ENCODE measurements at places on chromosomes 6 and 20. TPM values are rescaled to one million over a fixed set of nuclear protein-coding genes. Genes with fewer than 3 reads are reported as not detected.
A peak's percentile ranks its signal among the peaks of the same experiment; 100 is the strongest.

DNA sequence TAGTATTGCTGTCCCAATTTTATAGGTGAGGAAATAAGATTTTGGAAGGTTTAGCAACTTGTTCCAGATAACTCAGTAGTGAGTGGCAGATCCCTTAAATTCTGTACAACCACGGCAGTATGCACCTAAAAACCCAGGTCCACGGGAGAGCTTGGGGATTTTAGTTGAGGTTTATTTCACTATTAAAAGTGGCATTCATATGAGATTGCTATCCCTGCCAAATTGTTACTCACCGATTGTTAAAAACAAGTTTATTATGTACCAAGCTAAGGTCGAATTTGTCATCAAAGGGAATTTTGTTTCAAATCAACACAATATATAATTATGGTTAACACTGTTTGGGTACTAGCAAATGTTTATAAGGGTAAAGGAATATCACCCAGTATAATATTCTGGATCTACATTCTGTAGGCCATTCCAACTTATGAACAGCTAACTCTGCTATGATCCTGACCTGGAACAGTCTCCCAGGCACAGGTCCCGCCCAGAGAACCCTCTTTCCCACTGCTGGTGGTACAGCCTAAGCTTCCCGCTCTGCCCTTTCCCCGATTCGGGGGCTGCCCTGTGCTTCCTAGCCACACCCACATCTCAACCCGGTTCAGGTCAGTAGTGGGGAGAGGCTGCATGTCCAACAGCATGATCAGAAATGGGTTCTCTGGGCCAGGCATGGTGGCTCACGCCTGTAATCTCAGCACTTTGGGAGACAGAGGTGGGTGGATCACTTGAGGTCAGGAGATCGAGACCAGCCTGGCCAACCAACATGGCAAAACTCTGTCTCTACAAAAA is 24.9 kb downstream of the GPLD1 start:
- no peak for DNase-seq

DNA sequence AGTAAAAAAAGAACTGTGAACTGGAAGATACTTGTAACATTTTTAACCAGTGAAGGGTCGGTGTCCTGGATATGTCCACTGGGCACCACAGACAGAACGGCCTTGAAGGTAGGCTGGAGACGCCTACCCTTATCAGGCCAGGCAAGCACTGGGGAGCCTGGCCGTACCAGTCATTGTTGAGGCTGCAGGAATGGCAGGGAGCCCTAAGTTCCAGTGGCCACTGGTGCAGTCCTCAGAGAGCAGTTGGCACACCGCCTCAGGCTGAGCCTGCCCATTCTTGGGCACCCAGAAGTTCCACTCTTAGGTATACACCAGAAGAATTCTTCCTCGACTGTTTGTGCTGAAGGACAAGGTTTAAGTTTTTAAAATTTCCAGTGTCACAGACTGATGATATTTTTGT is 20.5 kb downstream of the DNAJC5 start:
- DNase-seq = no peak

GRCh38 chr6:11805259-11806053 is 26.9 kb upstream of the ADTRP start:
- DNase-seq = no peak

DNA sequence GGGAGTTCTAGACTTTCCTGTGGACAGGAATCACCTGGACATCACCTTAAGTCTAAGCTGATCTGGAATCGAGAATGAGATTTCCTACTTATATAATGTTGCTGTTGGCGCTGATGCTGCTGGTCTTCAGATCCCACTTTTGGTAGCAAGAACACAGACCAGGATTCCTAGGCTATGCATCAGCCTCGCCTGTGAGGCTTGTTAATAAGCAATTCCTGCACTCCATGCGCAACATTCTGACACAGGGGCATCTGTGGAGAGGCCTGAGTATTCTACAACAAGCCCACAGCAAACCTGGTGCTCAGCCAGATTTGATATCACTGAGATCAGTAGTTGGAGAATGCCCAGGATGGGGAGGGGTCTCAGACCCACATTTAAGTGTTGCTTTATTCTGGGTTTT is 52.0 kb upstream of the TRIM26 start:
- DNase-seq = no peak

GRCh38 chr6:137949686-137950390 is 82.8 kb downstream of the TNFAIP3 start:
- no peak for DNase-seq

- DNase-seq = no peak
These were observed 15.2 kb upstream of the ZNF335 start for GRCh38 chr20:45987108-45987780.

DNA sequence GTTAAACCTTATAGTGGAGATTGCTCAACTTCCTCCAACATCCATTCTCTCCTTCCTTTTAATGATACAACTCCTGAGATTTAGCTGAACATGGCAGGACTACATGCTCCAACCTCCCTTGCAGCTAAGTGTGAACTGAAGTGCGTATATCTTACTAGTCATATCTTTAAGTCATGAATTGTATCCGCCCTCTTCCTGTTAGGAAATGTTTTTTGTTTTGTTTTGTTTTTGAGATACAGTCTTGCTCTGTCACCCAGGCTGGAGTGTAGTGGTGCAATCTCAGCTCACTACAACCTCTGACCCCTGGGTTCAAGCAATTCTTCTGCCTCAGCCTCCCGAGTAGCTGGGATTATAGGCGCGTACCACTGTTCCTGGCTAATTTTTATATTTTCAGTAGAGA is 8.8 kb upstream of the OSTM1 start:
- no peak for DNase-seq

DNA sequence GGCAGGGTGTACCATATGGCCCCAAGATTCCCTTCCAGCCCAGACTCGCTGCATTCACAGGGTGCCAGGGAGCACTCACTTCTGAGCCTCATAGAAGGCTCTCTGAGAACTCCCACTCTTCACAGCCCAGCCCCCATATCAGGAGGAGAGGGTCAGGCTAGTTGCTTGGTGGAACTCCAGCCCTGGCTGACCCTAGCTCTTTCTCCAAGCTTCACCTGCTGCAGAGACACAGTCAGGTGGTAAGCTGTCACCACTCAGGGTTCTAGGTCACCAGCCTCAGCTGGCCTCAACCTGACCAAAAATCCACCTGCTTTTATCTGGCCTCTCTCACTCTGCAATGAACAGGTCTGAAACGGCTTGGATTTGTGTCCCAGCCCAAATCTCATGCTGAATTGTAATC is 162.7 kb upstream of the MLN start:
- no peak for DNase-seq

DNA sequence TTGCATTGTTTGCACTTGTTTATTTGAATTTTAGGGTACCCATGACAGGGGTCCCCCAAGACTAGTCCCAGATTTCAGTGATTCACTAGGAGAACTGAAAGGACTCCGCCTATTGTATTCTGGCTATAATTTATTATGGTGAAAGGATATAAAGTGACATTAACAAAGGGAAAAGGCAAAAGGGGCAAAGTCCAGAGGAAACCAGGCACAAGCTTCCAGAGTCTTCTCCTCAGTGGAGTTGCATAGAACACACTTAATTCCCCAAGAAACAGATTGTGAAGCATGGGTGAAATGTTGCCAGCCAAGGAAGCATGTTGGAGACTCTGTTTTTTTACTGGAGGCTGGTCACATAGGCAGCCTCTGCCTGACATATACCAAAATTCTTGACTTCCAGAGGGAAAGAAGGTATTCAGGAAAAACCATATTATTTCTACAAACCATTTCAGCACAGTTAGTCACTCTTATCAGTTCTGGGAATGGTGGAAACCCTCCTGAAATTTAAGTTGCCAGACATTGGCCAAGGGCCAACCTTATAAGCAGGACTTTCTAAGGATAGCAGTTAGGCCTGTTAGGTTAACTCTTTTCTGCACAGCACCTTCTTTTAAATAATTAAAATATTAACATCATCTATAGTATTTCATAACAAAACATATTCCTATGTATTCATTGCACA is 71.8 kb downstream of the FIG4 start:
- no peak for DNase-seq

GRCh38 chr6:129046526-129046925 is 163.6 kb downstream of the LAMA2 start:
- DNase-seq = no peak

- no peak for DNase-seq
These were observed 89.6 kb upstream of the HS3ST5 start for GRCh38 chr6:114432400-114432799.

DNA sequence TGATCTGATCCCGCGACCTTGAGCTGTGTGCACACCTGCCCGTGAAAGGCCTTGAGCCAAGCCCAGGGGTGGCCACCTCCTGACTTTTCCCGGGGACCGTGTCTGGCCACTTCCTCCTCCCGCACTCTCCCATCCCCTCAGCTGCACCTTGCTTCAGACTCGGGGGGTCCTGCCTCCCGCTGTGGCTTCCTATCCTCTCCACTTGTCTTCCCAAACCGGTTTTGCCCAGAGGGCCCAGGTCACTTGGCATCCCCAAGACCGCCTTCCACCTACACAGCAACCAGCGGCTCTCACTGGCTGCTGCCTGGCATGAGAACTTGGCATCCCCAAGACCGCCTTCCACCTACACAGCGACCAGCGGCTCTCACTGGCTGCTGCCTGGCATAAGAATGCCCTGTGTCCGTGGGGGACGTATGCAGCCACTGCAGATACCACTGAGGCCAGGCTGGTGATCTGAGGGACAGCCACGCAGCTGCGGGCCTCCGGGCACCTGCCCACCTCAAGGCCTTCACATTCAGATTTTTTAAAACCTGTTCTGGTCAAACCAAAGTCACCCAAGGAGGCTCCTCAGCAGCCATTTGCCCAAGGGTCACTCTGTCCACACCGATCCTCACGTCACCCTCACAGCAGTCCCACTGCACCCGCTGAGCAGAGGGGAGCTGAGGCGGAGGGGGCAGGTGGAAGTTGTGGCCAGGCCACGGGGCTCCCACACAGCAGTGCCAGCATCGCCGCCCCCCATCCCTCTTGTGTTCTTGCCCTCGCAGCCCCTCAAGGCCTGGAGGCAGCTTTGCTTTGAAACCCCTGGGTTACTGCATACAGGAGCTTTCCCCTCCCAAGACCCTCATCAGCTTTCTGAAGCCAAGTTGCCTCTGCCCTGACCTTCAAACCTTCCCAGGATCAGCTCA is 245.5 kb downstream of the TAF4 start:
- DNase-seq = no peak

GRCh38 chr6:112286010-112286409 is 31.6 kb upstream of the LAMA4 start:
- DNase-seq = no peak

DNA sequence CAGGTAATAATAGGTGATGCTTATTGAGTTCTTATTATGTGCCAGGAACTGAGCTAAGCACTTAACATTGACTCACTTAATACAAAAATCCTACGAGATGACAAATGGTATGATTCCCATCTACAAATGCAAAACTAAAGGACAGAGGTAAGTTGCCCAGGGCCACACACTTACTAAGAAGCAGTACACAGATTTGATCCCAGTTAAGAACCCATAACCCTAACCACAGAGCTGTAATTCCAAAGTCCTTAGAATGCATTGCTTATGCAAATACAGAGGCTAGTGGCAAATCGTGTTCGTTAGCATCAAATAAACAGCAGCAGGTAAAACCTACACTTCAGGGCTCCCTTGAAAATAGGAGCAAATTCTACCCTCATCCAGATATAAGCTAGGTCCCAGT is 104.0 kb downstream of the SASH1 start:
- DNase-seq = no peak

GRCh38 chr20:59354460-59354859 is 54.0 kb downstream of the EDN3 start:
- no peak for DNase-seq

DNA sequence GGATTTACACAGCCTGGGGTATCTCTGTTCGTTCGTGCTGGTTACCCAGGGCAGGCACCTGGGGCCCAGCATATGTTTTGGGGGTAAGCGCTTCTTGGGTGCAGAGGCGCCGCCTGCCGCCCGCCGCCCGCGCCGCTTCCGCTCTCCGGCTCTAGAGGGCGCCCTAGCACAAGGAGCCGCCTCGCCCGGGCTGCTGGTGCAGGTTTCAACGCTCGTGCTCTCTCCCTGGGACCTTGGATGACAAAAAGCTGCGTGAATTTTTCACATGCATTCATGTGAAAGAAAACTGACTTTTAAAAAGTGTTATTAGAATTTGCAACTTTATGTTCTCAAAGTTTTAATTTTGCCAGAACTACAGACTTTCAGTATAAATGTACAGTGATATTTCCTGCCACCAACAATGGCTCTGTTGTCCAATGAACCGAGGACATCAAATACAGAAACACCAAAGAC is 32.5 kb downstream of the PRR18 start:
- DNase-seq = peak; percentile 52

DNA sequence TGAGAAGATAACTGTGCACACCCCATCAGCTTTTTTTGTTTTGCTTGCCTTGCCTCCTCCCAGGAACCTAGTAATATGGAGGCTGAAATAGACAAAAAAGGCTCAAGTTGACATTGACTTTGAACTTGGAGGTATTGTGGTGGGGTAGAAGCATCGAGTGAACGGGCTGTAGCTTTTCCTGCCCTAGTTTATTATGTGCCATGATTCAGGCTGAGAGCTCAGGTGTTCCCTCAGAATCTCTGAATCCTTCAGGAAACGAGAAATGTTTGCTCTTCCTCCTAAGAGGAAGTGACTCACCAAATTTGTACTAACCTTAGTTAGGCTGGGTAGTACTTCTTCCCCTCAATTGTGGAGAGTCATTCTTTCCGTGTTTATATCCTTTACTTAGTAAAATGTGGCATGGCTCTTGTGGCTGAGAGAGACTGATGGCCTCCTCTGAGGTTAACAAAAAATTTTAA is 98.8 kb downstream of the SASH1 start:
- DNase-seq = no peak

ANKRD66 gene
- total RNA-seq = not detected

PDE7B gene
- total RNA-seq = 5.2 TPM

GGTLC1 gene
- total RNA-seq = not detected

MATN4 gene
- total RNA-seq = not detected

HMGN3 gene
- 61.1 TPM for total RNA-seq
